HuH-7 (cell line): ENCODE measurements at places on chromosomes 3 and 15.

DNA sequence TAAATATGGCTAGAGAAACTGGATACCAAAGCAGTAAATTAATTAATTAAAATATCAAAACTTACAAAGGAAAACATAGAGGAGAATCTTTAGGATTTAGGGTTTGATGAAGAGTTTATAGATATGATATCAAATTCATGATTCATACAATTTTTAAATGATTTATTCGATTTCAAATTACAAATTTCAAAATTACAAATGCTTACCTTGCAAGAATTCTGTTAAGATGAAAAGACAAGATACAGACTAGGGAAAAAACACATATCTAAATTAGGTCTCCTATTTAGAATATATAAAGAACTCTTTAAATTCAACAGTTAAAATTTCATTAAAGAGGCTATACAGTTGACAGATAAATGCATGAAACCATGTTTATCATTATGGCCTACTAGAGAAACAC is 930.7 kb downstream of the ZPLD1 start:
- no peak for DNase-seq

DNA sequence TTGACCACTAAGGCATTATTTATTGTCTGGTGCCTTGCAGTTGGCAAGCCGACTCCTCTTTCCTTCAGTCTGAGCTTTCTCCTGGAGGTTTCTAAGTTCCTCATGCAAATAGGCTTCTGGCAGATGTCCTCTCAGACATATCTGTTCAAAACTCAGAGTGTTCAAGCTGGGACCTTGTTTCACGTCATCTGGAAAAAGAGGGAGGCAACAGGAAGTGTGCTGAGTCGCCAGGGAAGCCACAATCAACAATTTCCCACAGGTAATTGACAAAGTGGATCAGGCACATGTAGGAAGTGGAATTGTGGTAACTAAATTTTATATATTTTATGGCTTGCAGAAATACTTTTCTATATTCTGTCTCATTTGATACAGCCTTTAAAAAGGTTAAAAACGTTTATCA is 14.6 kb downstream of the SCG5 start:
- DNase-seq = no peak

DNA sequence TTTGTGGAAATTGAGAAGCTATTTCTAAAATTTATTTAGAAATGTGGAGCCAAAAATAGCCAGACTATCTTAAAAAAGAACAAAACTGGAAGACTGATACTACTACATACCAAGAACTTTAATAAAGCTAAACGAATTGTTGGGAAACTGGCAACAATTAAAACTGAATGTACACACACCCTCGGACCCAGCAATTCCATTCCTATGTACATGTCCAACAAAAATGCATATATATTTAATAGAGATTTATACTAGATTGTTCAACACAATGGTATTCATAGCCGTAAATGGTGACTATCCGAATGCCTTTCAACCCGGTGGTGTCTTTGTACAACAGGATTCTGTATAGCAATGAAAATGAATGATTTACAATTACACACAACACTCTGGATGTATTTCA is 136.5 kb upstream of the RASGRP1 start:
- no peak for DNase-seq

GRCh38 chr15:90641581-90642463 is 75.3 kb upstream of the BLM start:
- no peak for DNase-seq

DNA sequence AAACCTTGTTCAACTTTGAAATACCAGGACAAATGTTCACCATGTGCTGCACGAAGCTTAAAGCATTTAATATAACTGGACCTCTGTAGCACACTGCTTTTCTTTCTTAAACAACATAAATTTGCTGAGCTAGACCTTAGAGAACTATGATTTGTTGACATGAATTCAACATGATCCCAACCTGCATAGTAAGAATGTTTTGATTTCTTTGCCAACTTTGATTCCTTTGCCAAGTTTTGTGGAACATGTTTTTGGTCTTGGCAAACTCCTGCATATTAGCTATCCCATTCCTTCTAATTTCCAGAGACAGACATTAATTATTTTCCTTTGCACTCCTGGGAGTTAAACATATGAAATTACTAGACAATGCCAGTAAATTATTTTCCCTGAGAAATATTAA is 197.2 kb upstream of the RBMS3 start:
- DNase-seq = no peak

GRCh38 chr3:124455891-124456290 is 274.4 kb upstream of the UMPS start:
- no peak for DNase-seq

DNA sequence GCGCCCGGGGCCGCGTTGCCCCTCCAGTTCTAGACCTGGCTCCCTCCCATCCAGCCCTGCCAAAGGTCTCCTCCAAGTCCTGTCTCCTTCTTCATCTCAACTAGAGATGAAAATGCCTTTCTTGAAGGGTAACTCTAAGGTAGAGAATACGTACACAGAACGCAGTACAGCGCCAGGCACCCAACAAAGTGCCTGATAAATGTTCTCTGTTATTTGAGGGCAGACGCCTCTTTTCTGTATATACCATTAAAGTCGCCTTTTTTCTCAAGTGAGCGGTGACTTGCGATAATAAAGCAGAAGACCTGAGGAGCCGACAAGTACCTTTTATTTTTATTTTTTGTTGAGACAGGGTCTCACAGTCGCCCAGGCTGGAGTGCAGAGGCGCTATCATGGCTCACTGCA is 809 bp downstream of the CRTAP start:
- no peak for DNase-seq

GRCh38 chr15:81388436-81388770 is 14.4 kb upstream of the TMC3 start:
- DNase-seq = no peak

- DNase-seq = no peak
Measured at GRCh38 chr3:43964640-43965039, 273.9 kb downstream of the ABHD5 start.

GRCh38 chr3:3154879-3155610 is 24.4 kb downstream of the CRBN start:
- no peak for DNase-seq

- DNase-seq = no peak
Measured at GRCh38 chr3:72255191-72255590, 470.2 kb upstream of the PROK2 start.

DNA sequence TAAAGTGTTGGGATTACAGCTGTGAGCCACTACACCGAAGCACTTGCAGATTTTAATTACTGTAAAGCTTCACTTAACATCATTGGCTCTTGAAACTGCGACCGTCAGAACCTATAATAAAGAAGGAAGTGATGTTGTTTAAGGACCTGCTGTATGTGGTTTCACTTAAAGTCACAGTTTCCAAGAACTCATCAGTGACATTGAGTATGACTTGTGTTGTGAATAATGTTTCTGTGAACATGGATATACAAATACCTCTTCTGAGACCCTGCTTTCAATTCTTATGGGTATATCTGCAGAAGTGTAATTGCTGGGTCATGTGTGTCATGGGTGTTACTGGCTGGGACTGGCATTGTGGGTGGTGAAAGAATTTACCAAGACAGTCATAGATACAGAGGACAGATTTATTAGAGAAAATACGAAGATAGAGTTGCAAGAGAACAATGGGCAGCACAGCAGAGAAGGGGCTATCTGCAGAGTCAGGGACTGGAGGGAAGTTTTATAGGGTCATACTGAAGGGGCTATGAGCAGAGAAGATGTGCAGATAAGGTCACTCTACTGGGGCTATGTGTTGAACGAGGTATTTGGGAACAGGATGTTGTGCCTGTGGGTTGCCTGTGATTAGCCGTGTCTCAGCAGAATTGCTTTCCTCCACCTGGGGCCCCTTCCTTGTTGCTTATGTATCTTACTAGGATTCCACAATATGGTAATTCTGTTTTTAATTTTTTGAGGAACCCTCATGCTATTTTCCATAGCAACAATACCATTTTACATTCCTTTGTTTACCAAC is 4.5 kb downstream of the NDUFB5 start:
- no peak for DNase-seq

- no peak for DNase-seq
Measured at GRCh38 chr15:66772604-66773128, 70.6 kb downstream of the SMAD6 start.

- no peak for DNase-seq
Measured at GRCh38 chr3:139560411-139560810, 20.9 kb upstream of the RBP1 start.

- DNase-seq = no peak
Measured at GRCh38 chr15:26868029-26868685, 1.3 kb downstream of the GABRA5 start.

DNA sequence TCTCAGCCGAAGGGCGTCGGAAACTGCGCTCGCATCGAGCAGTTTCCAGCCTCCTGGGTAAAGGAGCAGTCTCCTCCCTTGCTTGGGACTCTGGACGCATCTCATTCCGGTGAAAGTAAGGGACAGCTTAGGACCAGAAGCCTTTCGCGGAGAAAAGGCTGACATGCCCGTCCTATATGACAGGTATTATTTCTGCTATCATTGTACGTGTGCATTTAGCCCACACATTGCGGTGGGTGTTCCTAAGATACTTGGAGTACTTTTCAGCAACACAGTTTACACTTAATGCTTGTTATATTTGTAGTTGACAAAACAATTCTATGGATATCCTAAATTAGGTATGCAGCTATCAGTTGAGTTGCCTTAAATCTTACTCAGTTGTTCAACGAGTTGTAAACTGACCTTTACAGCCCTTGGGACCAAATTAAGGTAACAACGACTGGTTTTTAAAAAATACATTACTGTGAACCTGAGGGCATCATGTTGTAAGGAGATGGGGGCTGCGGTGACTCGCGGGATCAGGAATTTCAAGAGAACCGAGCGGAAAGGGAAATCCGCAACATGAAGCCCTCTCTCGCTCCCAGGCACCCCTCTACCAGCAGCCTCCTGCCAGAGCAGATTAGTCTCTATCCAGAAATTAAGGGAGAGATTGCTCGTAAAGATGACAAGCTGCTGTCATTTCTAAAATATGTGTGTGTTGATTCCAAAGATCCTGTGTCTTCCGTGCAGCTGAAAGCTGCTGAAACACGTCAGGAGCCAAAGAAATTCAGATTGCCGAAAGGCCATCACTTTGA is 632 bp upstream of the COPS2 start:
- DNase-seq = no peak

DNA sequence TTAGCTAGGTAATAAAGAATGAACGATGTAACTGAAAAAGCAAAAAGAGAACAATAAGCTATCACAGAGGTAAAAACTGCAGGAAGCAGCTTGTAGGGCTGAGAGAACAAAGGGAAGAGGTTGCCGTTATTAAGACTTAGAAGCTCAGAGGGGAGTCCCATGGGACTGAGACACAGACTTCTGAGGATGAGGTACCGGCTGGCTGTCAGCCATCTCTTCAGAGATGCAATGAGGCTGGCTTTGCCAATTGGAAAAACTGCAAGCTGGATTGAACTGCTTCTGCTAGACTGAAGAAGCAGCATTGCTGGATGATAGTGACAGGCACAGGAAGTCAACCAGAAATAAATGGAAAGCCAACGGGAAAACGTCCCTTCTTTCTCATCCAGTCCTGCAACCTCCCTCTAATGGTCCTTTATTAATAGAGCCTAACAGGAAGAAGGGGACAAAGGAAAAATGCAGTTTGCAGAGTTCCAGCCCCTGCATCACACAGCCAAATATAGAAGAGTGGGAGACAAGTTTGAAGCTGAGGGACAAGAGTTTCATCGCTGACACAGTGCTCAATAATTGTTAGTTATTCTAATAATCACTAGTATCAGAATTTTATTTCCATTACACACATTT is 21.1 kb upstream of the KLHL6 start:
- DNase-seq = no peak

- DNase-seq = no peak
Measured at GRCh38 chr3:47747558-47747957, 34.1 kb downstream of the SMARCC1 start.

DNA sequence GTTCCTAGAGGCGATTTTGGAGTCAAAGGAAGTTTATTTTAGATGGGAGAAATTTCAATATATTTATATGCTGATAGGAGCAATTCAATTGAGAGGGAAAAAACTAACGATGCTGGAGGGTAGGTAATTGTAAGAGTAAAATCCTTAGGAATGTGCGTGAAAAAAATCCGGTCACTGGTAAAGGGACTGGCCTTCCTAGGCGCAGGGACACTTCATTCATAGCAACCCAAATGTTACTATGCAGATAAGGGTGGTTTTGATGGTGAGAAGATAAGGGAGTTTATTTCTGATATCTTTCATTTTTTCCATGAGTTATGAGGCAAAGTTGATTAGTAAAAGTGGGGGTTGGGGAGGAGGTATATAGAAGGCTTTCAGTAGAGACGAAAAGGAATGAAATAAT is 1.1 kb upstream of the PIAS1 start:
- DNase-seq = no peak

DNA sequence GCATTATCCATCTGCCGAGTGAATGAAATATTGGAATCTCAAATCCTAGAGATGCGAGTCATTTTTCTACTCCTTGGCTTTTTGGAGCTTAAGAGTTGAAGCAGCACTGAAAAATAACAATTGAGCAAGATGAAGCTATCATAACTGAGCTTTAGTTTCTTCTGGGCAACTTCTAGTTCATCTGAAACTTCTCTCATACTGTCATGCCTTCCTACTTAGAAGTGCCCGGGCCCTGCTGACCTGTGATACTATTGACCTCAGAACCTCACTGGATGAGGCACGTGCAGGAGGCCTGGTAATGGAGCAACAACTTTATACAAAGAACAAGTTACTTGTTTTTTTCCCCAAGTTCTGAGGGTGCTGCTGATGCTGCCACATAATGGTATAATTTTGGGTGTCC is 48.5 kb upstream of the P3H2 start:
- no peak for DNase-seq

DNA sequence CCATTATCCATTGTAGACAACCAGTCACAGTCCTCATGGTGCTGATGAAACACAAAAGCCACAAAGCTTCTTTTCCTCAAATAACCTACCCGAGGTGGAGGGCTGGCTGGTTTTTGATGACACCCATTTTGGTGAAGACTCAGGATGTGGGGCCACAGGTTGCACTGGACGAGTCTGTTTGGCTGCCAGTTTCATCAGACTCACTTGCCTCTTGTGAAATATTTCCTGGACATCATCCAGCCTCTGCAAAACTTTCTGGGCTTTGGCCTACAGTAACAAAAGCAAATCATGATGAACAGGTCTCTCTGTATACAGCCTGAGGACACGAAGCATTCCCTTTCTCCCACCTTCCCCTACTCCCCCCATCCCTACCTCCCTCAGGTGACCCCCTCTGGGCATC is 42.2 kb downstream of the B3GNT5 start:
- peak; percentile 37 for DNase-seq

DNA sequence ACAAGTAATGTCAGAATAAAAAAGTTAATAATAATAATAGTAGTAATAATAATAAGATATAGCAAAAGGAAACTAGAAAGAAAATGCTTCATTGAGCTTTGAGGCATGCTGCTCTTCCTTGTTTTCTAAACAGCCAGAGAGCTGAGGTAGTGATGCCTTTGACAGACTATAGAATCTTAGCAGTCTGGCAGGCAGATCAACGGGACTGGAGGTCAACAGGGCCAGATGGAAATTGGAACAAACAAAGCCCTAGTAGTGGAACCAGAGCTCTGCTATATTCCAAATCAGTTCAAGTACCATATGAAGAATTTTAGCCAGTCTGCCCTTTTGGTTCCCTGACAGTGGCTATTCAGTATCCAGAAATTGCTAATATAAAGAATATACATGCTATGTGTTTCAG is 278.6 kb downstream of the NLGN1 start:
- no peak for DNase-seq

GRCh38 chr3:1082108-1082507 is 10.7 kb upstream of the CNTN6 start:
- DNase-seq = peak; percentile 17

- DNase-seq = no peak
Measured at GRCh38 chr3:181948286-181948685, 236.6 kb downstream of the SOX2 start.
